Thymus (tissue), 14 donors: ENCODE measurements at places on chromosomes 13 and 19.

- no peak for DNase-seq
These were observed 10.7 kb downstream of the MARCHF2 start for GRCh38 chr19:8423817-8424223.

- DNase-seq = no peak
These were observed 289.9 kb downstream of the DACH1 start for GRCh38 chr13:71577127-71577526.

DNA sequence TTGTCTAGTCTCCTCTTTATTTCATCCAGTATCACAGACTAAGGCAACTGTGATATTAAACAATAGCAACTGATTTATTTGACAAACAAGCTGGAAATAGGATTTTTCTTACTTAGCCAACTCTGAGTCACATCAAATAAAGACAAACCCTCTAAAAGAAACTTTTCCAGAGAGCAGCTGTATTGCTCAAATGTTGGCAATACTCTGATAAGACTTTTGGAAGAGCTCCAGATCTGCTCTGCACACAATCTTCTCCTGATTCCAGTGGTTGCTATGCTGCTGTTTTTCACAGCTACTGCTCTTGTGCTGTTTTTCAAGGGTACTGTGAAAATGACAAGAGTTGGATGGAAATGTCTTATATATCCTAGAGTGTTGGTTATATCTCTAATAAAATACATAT lies 1479.2 kb downstream of the SLITRK5 start:
- DNase-seq = no peak

- no peak for DNase-seq
These were observed 63.7 kb downstream of the SPATA13 start for GRCh38 chr13:24224232-24224680.

GRCh38 chr13:78402708-78403400 lies 200.5 kb downstream of the POU4F1 start:
- no peak for DNase-seq

GRCh38 chr19:2998642-2999041 lies 21.3 kb downstream of the TLE6 start:
- no peak for DNase-seq

DNA sequence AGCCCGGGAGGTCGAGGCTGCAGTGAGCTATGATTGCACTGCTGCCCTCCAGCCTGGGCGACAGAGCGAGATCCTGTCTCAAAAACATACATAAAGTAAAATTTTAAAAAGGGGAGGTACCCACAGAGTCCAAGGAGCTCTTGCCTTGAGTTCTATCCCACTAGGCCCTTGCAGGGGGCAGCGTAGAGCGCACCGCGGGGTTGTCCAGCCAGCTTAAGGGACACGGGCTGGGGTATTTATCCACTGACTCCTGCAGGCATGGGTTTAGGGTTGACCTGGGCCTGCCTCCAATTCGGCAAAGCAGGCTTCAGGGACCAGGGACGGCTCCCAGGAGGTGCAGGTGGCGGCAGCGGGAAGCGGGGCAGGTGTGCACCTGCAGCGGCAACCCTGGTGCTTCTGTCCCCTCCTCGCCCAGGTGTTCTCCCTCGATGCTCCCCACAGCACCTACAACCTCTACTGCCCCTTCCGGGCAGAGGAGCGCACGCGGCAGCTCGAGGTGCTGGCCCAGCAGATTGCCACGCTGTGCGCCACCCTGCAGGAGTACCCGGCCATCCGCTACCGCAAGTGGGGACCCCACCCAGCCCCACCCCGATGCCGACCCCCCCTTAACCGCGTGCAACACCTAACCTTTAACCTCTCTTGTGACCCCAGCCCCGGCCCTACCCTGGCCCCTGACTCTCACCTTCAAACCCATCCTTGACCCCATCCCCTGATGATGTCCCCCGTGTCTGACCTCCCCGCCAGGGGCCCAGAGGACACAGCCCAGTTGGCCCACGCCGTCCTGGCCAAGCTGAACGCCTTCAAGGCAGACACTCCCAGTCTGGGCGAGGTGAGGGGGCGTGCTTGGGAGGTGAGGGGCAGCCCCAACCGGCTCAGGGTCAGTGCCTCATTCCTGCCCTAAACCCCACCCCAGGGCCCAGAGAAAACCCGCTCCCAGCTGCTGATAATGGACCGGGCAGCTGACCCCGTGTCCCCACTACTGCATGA lies 4.7 kb downstream of the STXBP2 start:
- no peak for DNase-seq

- DNase-seq = no peak
These were observed 36.5 kb downstream of the B3GLCT start for GRCh38 chr13:31236211-31236786.

- no peak for DNase-seq
These were observed 87.7 kb downstream of the LHFPL6 start for GRCh38 chr13:39515224-39515714.

DNA sequence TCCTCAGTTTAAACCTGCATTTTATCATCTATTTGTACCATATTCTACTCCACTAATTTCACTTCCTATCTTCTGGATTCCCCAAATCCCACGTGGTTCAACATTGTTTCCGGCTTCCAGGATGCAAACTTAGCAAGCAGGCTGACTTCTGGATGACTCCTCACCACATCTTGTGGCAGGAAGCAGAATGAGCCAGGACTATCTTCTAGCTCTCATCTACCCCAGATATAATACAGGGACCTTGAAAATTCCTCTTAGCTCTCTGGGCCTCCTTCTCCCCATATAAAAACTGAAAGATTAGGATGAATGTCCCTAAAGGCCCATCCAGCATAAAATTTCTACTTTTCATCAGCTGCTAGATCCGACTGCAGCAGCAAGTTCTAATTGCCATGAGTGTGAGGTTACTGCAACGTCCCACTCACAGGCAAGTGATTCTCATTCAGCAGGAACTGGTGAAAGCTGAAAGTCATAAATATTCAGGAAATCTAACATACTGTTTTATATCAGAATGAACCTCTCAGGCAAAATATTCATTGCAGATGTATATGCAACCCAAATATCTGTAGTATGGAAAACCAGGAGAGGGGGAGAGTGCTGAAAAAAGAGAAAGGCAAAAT lies 93.4 kb downstream of the KCTD12 start:
- no peak for DNase-seq

GRCh38 chr19:40702337-40703012 lies 12.0 kb upstream of the NUMBL start:
- no peak for DNase-seq

DNA sequence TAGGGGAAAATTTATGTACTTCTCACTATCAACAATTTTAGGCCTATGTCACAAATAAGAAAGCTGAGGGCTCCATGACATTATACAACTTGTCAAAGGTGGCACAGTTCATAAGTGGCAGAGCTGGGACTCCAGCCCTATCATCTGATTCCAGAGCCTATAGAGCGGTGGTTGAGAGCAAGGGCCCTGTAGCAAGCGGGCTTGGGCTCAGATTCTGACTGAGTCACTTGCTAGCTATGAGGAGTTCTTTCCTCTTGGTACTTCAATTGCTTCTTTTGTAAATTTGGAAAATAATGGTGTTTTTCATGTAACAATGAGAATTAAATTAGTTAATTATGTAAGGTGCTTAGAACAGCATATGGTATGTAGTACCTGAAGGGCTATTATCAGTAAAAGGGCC lies 28.7 kb upstream of the FAM216B start:
- DNase-seq = no peak

DNA sequence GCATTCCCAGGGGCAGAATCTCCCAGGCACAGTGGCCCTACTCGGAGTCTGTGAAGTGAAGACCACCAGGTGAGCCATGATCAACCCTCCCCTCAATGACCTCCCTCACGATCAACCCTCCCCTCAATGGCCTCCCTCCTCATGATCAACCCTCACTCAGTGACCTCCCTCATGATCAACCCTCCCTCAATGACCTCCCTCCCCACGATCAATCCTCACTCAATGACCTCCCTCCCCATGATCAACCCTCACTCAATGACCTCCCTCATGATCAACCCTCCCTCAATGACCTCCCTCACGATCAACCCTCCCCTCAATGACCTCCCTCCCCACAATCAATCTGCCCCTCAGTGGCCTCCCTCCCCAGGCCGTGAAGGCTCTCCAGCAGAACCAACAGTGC lies 32.1 kb downstream of the SBNO2 start:
- no peak for DNase-seq

GRCh38 chr19:48796298-48797083 lies 14.3 kb downstream of the BCAT2 start:
- no peak for DNase-seq

DNA sequence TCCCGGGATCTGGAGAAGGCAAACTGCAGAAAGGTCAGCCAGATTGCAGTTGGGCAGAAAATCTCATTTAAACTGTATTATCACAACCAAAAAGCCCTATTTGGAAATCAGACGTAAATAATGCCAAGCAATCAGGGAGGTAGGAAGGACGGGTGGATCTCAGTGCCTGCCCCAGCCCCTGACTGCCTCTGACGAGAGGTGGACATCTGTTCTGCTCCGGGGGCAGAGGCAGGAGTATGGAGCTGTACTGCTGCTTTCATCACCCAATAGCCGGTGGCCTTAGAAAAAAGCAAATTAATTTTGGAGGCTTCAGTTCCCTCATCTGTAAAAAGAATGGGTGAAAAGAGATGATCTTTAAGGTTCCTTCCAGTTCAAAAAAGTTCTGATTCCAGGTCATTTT lies 43.6 kb upstream of the WASF3 start:
- no peak for DNase-seq

DNA sequence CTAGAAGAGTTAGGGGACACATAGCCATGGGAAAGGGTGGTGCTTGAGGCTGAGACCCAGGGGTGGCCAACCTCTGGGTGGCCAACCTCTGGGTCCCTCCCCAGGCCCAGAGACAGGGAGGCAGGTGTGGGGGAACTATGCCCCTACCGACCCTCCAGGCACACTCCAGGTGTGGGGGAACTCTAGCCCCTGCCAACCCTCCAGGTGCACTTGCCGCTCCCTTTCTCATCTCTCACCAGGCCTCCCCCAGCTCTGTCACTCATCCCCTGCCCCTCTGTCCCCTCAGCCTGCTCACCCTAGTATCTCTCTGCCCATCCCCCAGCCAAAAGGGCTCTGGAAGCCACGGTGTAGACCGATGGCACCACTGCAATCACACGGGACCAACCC lies 10.6 kb upstream of the VSTM2B start:
- no peak for DNase-seq

DNA sequence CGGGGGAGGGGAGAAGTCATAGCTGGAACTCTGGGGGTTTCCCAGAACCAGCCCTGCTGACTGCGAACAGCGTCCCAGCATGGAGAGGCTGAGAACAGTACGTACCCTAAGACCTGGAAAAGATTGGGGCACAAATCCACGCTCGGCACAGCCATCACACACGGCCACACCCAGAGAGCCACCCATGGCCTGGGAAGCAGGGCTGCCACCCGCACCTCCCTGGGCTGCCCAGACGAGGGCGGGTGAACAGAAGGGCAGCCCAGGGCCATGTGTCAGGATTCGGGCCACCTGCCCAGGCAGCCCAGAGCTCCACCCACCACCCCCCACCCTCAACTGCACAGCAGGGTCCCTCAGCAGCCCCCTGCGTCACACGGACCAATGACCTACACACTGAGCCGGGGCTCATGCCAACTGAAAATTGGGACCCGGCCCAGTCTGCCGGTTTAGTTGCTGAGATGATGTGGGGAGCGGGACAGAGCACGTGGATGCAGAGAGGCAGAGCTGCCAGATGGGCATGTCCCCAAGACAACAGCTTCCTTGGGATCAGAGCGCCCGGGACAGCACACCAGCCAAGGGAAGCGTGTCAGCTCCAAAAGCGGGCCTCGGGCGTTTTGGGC lies 8.5 kb downstream of the UBXN6 start:
- no peak for DNase-seq

DNA sequence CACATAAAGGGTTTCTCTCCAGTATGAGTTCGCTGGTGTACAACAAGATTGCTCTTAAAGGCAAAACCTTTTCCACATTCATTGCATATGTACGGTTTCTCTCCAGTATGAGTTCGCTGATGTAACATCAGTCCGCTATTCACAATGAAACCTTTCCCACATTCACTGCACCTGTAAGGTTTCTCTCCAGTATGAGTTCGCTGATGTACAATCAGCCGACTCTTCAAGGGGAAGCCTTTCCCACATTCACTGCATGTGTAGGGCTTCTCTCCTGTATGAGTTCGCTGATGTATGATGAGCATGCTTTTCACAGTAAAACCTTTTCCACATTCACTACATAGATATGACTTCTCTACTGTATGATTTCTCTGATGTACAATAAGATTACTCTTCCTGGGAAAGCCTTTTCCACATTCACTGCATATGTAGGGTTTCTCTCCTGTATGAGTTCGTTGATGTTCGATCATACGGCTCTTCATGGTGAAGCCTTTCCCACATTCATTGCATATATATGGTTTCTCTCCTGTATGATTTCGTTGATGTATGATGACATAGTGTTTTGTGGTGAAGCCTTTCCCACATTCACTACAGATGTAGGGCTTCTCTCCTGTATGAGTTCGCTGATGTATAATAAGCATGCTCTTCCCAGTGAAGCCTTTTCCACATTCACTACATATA lies 6.0 kb upstream of the ZNF614 start:
- no peak for DNase-seq

DNA sequence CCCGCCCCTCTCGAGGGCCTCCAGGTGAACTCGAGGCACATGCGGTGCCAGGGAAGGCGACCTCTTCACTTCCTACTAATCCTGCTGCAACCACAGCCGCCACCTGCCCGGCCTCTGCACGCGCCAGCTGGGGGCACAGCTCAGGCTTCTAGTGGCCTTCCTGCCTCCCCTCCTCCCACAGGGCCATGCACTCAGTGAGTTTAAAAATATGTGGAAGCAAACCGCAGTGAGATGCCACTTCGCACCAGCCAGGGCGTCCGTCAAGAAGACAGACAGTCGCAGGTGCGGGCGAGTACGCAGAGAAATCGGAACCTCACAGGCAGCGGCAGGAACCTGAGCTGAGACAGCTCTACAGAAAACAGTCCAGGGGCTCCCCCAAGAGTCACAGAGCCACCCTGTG lies 10.4 kb downstream of the LMNB2 start:
- peak; percentile 86 for DNase-seq

DNA sequence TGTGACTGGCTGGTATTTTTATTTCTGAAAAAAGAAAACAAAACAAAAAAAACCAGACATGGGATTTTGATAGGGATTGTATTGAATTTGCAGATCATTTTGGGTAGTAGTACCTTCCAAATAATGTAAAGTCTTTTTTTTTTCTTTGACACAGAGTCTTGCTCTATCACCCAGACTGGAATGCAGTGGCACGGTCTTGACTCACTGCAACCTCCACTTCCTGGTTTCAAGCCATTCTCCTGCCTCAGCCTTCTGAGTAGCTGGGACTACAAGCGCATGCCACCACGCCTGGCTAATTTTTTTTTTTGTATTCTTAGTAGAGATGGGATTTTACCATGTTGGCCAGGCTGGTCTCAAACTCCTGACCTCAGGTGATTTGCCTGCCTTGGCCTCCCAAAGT lies 4.2 kb downstream of the ZNF101 start:
- no peak for DNase-seq
